ENCODE measurements at places on chromosomes 4 and X. TPM values are rescaled to one million over a fixed set of nuclear protein-coding genes. Genes with fewer than 3 reads are reported as not detected.

DNA sequence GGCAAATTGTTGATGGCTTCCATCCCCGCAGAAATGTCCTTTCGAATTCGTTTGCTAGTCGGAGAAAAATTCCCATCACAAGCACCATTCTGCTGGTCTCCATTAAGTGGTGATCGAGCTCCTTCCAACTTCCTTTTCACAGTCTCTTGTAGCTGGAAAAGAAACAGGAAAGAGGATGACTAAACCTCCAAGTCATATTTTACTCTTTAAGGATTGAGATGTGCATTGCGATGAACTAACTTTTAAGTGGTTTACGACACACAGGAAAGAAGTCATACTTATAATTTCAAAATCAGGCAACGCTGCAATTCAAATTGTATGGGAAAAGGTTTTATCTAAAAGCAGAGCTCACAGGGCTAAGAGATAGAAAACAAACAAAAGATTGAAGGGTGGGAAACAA, 225.2 kb downstream of the MGST2 start:
- DNase-seq: no peak

- no peak for DNase-seq
These were observed 68.8 kb downstream of the STK32B start for GRCh38 chr4:5120067-5120466.

- no peak for DNase-seq
These were observed 56.7 kb downstream of the MID1IP1 start for GRCh38 chrX:38857736-38858523.

- DNase-seq: no peak
These were observed 12.2 kb downstream of the SCRG1 start for GRCh38 chr4:173386751-173387150.

DNA sequence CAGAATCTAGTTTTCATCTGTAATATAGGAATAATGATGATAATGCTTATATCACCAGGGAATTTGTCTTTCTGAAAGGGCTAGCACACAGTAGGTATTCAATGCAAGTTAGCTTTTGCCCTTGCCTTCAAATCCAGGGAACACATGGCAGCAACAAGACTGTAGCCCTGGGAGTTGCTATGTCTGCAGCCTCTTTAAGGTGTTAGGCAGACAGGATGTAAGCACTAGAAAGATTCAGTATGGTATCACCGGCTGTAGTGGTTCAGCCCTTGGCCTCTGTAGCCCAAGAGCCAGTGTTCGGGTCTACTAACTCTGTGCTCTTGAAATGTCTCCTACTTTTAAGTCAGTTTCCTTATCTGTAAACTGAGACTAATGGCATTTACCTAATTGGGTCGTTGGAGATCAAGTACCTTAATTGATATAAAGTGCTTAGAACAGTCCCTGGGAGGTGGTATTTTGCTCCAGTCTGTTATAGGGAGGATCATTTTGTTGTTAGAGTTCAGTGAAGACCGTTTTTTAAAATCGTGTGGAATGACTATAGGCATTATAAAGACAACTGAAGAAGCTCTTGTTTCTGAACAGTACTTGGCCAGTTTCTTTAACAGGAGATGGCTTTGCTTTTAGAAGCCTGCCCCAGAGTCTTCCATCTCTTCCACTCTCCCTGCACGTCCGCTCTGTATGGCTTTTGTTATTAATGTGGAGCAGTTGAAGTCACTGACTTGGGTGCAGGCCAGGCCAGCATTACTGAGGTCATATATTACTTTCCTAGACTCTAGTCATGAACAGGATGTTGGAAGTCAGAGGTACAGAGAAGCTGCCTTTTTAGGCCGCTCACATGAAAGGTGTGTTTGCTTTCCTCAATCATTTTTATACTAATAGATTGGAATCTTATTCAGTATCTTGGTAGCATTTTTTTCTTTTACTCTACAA, 44.8 kb downstream of the GAB1 start:
- no peak for DNase-seq

DNA sequence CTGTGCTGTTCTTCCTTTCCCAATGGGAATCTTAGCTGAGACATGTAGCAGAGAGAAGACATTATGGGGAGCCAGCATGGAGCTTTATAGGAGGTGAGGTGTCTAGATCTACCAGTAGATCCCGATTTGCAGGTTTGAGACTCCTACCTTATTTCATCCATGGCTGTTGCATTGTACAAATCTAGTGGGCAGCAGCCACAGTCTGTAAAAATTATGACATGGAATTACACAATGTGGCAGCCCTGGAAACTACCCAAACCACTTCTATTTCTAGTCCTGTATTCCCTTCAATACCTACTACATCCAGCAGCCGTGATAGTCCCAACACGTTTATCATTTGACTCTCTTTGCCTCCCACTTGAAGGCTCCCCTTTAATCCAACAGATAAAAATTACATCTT, 8.1 kb downstream of the ATP7A start:
- DNase-seq: no peak

DNA sequence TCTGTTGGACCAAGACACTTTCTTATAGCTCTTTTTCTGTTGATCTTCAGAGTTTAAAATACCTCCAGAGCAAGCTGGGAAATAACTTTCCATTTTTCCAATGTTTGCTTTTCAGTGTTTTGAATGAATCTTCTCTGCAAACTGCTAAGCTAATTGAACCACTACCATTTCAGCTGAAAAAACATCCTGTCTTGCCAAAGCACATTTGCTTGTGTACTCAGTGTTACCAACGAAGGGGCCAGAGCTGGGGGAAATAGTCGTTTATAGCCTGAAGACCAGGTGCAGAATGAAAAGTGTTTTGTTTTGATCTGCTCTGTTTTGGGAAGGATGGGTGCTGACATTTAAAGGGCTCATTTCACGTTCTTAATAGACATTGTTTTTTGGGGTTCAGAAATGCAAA, 88.4 kb upstream of the CLNK start:
- no peak for DNase-seq

GRCh38 chrX:311156-312129, 7.2 kb downstream of the GTPBP6 start:
- no peak for DNase-seq

Gene OTC
- not detected for polyA plus RNA-seq

Gene FAM13A
- 6.9 TPM for polyA plus RNA-seq

Gene CXCL10
- polyA plus RNA-seq: not detected

Gene PRDM8
- 0.10 TPM for polyA plus RNA-seq

Gene TLR6
- 5.9 TPM for polyA plus RNA-seq

Gene PCDH7
- not detected for polyA plus RNA-seq

Gene UCP1
- not detected for polyA plus RNA-seq
